HEK293T (cell line): ENCODE measurements at places on chromosomes 1 and 21.

DNA sequence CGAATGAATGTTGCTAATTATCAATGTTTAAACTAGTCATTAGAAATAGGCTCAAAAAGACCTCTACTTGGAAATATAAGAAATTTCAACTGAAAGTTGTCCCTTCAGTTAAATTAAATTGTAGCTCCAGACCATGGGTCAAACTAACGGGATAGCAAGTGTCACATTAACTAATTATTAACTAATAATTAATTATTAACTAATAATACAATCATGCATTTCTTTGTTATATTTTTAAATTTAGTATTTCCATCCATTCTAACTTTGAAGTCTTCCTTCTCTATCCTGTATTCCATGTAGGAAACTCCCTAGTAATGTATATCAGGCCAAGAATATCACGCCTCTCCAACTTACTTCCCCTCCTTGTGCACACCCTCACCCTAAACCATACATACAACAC is 43.4 kb upstream of the HOOK1 start:
- no peak for DNase-seq

DNA sequence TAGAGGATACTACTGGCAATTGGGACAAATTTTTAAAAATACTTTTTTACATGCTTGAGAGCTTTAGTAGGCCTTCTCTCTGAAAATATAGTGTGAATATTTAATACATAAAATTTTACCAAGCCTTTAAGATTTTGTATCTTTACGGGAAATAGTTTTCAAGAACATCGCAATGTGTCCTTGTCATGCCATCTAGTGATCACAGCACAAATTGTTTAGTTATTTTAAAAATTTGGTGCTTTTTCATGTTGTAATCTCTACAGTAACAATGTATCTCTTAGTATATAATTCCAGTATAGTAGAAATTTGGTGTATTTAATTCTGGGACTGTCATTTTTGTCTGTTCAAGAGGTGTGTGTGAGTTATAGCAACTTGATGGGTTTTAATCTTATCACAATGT is 6.7 kb downstream of the CDC7 start:
- no peak for DNase-seq

DNA sequence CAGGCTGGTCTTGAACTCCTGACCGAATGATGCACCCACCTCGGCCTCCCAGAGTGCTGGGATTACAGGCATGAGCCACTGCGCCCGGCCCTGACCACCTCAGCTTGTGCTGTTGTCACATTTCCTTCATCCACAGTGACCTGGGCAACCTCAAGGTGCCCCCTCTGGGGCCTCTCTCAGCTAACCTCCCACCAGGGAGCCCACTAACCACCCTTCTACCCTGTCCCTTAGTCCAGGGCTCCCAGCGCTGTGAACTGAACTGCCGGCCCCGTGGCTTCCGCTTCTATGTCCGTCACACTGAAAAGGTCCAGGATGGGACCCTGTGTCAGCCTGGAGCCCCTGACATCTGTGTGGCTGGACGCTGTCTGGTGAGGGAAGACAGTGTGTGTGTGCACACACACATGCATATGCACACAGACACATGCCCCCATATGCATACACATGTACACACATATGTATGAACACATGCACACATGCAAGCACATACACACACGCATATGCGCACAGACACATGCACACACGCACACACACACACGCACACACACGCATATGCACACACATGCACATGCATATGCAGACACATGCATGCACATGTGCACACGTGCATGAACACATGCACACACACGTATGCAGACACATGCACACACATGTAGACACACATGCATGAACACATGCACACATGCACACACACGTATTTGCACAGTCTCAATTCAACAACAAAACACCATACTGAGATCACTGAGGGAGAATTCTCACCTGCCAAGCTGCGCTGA is 6.2 kb downstream of the ADAMTSL4 start:
- no peak for DNase-seq

GRCh38 chr1:44244986-44245385 is 31.7 kb downstream of the DMAP1 start:
- no peak for DNase-seq

- DNase-seq: no peak
These were observed 185.0 kb downstream of the DNAH14 start for GRCh38 chr1:225114354-225114990.

GRCh38 chr1:166297993-166298392 is 131.2 kb upstream of the FAM78B start:
- no peak for DNase-seq
